Glomerular endothelial cell (primary cell): ENCODE measurements at places on chromosomes 3 and 15.

GRCh38 chr15:74801311-74801997 is 11.2 kb upstream of the LMAN1L start:
- DNase-seq: no peak

- no peak for DNase-seq
Observed at GRCh38 chr3:82891028-82891427, 1129.6 kb upstream of the GBE1 start.

GRCh38 chr3:30299674-30300385 is 306.6 kb upstream of the TGFBR2 start:
- DNase-seq: no peak

- DNase-seq: no peak
Observed at GRCh38 chr3:124818398-124819091, 68.6 kb downstream of the ITGB5 start.

DNA sequence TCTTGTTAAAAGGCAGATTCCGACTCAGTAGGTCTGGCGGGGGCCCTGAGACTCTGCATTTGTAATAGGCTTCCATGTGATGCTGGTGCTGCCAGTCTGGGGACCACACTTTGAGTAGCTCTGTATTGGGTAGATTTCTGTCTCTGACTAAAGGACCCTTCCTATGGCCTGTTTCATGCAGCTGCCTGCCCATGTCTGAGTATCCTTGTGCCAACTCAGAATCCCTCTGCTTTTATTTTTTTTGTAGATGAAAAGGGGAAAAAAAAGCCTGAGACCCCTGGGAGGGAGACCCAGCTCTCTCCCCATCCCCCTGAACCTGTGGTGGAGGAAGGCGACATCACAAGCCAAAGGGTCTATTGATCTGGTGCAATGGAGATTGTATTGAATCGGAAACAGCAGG is 81.9 kb downstream of the EBLN2 start:
- no peak for DNase-seq
